ENCODE measurements at places on chromosomes 5 and 9. TPM values are rescaled to one million over a fixed set of nuclear protein-coding genes. Genes with fewer than 3 reads are reported as not detected.

DNA sequence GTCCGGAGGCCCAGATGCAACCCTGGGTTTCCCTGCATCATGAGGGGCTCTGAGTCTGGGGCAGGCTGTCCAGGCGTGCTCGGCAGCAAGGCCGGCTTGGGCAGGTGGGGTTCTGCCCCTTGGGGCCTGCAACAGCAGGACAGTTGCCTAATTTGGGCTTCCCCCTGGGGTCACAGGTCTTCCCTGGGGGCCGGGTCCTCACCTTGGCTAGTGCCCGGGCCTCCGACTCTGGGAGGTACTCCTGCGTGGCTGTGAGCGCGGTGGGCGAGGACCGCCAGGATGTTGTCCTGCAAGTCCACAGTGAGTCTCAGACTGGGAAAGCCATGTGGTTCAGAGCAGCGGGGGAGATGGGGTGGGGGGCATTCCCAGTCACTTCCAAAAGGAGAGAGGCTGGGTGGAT is 82.1 kb upstream of the ASS1 start:
- DNase-seq = no peak

The GABBR2 gene
- 0.15 TPM for total RNA-seq

DNA sequence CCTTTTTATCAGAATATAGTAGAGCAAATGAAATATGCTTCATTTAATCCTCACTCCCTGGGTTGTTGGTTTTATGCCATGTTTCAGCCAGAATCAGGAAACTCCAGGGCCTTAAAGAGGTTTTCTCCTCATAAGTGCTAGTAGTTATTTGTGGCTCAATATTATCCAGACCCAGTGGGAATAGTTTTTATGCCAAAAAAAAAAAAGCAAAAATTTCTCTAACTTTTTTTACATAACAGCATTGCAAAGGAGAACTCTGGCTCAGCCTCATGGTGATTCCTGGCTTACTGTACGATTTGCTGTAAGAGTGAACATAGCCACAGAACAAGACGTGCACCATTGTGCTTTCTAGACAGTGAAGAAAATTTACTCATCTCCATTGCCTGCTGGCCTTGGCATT is 232.5 kb downstream of the PJA2 start:
- DNase-seq = no peak

DNA sequence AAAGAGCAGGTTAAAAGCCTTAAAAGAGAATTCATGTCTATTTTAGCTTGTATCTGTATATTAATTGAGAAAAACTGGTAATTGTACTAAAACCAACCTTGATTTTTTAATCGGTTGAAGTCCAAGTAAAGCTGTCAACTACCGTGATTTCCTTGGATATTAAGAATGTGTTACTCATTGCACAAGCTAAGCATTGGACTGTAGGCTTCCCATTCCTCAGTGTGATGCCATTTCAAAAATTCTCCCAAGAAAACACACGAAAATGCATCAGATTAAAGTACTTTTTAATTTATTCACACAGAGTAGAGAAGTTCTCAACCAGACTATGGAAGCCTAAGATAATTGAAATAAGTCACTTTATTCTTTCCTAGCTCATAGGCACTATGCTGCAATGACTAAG is 761.4 kb upstream of the TYRP1 start:
- DNase-seq = no peak

DNA sequence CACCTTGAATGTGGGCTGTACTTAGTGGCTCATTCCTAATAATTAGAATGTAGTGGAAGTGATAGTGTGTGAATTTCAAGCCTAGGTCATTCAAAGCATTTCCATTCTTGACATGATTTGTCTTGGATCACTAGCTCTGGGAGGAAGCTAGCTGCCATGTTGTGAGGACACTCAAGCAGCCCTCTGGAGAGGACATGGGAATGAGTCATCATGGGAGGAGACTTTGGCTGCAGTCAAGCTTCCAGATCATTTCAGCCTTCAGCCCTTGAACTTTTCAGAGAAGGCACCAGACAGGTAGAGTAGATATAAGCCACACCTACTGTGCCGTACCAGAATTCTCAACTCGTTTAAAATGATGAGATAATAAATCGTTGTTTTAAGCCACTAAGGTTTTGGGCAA is 506.9 kb downstream of the ZNF608 start:
- DNase-seq = no peak

DNA sequence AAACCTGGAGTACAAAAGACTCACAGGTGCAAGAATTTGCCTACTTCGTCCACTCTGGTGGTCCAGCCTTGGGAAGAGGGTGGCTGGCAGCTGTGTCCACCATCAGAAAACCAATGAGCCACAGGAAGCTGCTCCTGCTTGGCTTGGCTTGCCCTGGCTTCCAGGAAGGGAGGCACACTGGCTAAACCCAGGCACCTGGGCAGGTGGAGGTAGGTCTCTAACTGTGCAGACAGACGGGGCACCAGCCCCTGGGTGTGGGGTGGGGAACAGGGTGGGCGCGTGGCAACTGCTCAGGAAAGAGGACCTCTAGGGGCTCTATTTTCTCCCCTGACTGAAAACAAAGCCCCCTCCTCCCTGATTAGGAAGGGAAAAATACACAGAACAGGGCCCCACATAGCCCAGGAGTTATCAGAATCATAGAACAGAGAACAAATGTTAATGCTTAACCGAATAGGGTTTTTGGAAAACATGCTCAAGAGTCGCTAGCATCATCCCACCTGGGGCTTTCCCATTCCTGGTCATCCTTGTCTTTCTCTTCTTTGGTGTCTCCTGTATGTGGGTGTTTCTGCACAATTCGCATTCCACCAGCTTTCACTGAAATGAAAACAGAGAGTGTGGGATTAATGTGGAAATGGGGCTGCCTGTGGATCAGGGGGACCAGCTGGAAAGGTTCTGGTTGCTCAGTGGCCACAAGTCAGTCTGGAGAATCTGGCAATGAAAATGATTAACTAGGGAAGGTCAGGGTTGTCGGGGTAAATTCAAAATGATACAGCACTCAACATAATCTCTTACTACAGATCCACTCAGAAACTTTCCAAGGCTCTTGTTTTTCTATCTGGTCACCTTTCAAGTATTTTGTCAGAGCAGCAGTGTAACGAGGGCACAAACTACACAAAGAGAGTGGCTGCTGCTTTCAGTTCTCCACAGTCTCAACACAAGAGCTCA is 13.1 kb downstream of the DAP start:
- DNase-seq = no peak

DNA sequence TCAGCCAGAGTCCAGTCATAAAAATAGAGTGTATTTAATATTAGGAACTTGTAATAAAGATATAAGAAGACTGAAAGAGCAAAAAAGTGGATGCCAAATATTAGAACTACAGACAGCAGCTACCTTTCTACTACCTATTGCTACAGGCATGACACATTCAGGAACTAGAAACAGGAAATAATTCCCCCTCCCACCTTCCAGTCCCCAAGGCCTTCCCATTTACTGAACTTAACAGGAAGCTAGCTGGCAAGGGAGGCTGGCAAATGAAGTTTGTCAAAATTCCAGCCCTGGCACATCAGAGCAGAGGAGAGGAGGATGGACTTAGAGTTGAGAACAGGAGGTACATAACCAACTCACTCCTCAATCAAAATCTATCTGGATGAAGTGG is 50.2 kb upstream of the RIC1 start:
- DNase-seq = no peak

The SPARC gene
- 3.0 TPM for total RNA-seq

GRCh38 chr5:97165726-97166125 is 17.3 kb downstream of the RIOK2 start:
- DNase-seq = no peak

The TGFBR1 gene
- 26.6 TPM for total RNA-seq

The SLC6A3 gene
- not detected for total RNA-seq

DNA sequence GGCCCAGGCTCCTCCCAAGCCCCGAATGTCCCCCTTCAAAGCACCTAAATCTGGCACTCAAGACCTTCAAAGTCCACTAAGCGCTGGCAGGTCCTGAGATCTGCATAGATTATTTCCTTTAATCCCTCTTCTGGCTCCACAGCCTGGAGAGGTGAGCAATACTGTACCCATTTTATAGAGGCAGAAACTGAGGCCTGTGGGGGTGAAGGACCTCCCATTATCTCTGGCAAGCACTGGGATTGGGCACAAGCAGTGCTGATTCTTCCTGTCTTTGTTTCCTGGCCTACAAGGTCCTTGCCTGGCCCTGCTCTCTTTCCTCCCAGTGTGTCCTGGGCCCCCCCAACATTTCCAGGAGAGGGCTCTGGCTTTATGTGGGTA is 252.3 kb downstream of the PBX3 start:
- DNase-seq = no peak

The ARID3C gene
- 0.42 TPM for total RNA-seq

DNA sequence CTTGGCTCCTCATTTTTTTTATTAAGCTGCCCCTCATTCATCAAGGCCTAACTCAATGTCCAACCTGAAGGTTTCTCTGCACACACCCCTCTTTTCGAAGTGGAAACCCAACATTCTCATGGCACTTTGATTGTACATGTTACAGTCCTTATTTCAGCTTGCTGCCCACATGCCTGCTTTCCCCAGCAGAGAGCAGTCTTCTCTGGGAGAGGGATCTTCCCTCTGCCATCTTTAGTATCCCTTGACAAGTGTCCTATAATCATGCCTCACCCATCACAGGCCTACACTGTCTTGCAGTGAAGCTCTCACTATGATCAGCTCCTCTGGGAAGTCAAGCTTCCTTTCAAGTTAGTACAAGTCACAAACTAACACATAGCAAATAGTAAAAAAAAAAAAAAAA is 175.1 kb downstream of the ACER2 start:
- no peak for DNase-seq

The RMRP gene
- total RNA-seq = 30,969 TPM

GRCh38 chr5:144017119-144017518 is 153.3 kb downstream of the YIPF5 start:
- DNase-seq = no peak

The SHC3 gene
- 0.27 TPM for total RNA-seq

DNA sequence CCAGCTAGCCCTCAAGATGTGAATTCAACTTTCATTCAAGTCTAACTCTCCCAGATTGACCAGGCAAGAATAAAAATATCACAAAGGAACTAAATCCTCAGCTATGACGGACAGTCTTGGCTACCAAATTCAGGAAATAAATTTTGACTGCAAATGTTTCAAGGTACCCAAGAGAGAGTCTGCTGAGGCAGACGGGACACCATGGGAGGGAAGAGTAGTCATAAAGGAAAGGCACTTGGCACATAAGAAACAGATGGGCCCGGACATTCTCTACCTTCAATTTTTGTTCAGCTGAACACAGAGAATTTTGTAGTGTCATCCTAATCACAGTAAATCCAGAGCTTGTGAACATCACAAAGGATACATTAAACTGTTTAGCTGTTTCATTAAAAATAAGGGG is 390.0 kb downstream of the DTWD2 start:
- no peak for DNase-seq

DNA sequence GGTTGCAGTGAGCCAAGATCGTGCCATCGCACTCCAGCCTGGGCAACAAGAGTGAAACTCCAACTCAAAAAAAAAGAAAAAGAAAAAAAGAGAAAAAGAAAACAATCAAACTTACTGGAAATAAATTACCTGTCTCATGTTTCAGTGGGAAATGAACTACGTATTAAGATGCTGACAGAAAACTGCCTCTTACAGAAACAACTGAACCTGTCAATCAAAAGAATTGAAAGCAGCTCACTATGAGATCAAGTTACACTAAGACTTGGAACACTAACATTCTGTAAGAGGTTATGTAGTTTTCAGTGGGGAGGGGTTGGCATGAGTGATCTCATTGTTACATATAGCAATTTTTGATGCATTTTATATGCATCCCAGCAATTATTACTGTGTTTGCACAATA is 64.4 kb upstream of the SPATA31E1 start:
- no peak for DNase-seq

- DNase-seq = no peak
Observed at GRCh38 chr5:113495422-113495841, 7.2 kb upstream of the MCC start.

The C8G gene
- 2.1 TPM for total RNA-seq

DNA sequence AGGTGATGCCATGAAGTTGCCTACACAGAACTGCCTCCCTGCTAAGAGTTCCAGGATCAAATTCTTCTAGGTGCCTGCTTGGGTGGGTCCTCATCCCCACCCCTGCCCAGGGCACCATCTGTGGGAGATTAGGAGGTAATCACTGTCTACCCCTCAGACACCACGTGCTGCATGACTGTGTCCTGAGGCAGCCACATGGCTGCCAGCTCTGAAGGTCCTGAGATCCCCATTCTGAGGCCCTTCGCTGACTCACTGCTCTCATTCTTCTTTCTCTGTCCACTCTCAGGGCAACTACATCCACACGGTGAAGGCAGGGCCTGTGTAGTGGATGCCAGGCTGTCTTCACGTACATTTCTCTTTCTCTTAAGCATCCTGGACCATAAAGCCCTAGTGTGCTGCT is 222.9 kb upstream of the ANKRD55 start:
- no peak for DNase-seq

DNA sequence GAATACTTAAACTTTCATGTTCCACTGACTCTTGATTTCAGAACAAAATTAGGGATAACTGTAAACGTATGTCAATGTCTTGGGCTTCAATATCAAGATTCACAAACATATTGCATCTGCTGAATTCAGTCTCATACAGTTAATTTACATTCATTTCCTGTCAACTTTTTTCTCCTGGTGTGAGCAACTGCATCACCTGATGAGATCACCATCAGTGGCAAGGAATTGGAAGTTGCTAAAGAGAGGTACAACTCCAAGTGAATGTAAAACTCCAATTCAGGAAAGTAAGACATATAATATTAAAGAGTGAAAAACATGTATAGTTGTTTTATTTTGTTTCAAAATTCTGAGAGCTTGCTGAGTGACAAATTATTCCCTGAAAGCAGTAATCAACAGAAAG is 1336.2 kb upstream of the C9orf72 start:
- no peak for DNase-seq

DNA sequence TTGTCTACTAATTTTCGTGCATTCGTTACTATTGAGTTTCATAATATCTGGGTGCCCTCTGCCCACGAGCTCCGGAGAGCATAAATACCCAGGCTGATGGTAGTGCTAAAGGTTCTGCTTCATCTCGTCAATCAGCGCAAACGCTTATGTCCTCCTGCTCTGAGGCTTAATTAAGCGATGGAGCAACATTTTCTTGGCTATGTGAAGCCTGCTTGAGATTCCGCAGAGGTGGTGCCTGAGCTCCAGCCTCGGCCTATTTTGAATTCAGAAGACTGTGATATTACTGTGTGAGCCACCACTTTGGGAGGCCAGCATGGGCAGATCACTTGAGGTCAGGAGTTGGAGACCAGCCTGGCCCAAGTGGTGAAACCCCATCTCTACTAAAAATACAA is 44.8 kb downstream of the ANXA2R start:
- DNase-seq = no peak

The FBXW5 gene
- 88.0 TPM for total RNA-seq

The PTPRD gene
- 0.02 TPM for total RNA-seq

DNA sequence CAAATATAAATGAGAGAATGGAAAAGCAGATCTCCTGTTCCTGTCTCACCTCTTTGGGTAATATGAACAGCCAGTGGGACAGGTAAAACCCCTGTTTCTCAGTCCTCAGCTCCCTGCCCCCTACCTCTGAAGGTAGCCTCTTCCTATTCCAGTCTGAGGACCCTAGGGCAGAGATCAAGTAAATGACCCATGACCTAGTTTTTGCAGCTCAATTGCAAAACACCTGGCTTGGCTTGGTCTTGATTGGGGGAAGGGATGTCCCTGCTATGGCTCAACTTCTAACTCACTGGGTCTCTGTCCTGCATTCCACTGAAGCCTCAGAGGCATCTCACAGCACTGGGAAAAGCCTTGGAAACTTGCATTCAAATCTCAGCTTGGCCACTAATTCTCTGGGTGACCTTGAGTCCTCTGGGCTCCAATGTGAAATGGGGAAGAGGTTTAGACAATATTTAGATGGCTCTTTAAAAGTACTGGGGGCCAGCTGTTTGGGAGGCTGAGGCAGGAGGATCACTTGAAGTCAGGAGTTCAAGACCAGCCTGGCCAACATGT is 1.6 kb upstream of the GALT start:
- DNase-seq = no peak
